ENCODE measurements at places on chromosomes 16 and 17.

DNA sequence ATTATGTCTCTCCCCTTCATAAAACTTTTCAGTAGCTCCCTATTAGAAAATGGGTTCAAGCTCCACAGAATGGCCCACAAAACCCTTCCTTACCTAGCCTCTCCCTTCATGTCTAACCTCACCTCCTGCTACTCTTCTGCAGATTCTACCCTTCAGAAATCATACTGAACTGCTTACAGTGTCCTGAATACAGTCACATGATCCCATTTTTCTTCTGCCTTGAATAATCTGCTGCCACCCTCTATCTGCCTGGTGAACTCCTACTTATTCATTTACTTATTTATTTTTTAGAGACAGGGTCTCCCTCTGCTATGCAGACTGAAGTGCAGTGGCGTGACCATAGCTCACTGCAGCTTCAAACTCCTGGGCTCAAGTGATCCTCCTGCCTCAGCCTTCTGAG is 15.0 kb downstream of the LASP1NB start:
- no peak for DNase-seq

DNA sequence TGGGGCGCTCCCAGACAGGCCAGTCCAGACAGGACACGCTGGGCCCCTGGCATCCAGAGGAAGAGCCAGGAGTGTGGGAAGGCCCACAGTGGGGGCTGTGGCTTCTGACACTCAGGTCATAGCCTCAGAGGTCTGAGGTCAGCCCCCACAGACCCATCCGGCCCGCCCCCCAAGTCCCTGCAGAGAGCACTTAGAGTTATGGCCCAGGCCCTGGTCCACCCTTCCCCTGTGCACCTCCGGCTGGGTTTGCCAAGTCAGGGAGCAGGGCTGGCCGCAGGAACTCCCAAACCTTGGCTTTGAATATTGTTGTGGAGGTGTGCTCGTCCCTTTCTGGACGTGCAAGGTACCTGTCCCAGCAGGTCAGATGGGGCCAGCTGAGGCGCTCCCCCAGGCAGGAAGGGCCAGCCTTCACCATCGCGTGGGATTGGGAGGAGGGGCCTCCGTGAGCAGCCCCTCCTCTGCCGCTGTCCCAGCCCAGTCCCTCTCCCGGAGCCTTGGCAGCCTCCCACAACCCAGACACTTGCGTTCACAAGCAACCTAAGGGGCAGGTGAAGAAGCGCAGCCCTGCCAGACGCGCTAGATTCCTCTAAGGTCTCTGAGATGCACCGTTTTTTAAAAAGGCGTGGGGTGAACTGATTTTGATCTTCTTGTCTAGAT is 74.6 kb downstream of the SOCS1 start:
- DNase-seq: no peak

GRCh38 chr17:65593092-65593854 is 31.8 kb upstream of the AXIN2 start:
- no peak for DNase-seq

DNA sequence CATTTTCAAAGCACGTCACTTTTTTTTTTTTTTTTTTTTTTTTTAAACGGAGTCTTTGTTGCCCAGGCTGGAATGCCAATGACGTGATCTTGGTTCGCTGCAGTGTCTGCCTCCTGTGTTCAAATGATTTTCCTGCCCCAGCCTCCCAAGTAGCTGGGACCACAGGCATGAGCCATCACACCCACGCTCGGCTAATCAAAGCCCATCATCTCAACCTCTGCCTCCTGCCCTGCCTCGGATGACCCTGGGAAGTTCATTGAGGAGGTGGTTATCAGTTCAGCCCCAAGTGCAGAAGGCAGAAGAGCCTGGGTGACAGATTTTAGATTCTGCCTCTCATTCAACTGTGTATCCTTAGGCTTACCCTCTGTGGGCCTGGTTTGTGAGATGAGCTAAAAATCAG is 484.9 kb upstream of the EEF2KMT start:
- no peak for DNase-seq

- DNase-seq: no peak
These were observed 10.2 kb downstream of the RANBP10 start for GRCh38 chr16:67796099-67796718.

DNA sequence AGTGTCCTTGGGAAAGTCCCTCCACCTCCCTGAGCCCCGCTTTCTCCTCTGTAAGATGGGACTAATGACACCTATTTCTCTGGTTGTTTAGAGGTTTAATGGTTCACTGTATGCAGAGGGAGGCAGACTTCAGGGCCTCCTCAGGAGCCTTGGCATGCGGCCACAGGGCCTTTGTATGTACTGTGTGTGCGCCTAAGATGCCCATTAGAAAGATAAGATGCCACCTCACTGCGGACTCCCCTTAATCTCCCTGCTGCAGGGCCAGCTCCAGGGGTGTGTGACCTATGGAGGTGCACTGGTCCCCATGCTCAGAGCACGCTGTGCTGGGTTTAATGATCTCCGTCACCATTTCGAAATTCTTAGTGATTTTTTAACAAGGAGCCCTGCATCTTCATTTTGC is 59.3 kb downstream of the TMEM235 start:
- DNase-seq: no peak

GRCh38 chr17:63774969-63775265 is 947 bp downstream of the DDX42 start:
- DNase-seq: no peak

Measured in stimulated activated CD4-positive, alpha-beta T cell treated with anti-CD3 and anti-CD28 coated beads, Interleukin-4, amount 100 ng/mL, for 1 hour (primary cell).